ENCODE measurements at places on chromosomes 11 and 22.

DNA sequence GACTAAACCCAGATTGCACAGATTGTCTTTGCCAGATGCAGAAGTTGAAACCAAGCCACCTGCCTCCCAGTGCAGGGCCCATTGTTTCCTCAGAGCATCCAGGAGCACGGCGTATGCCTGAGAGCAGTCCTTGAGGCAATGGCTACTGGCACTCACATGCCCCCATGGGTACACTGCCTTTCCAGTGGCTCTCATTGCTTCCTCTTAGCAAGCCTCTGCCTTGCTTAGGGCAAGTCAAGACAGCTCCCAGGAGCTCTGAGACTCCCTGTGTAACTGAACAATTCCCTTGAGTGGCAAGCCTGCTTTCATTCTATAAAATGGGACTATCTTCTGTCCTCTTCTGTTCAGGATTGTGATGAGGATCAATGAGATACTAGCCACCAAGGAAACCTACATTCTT lies 4.1 kb downstream of the SYTL2 start:
- no peak for DNase-seq

GRCh38 chr11:44049832-44050231 lies 2.1 kb downstream of the ACCSL start:
- no peak for DNase-seq

- no peak for DNase-seq
These were observed 804 bp downstream of the CCDC134 start for GRCh38 chr22:41801147-41801819.

GRCh38 chr11:121651257-121651605 lies 198.5 kb upstream of the SORL1-AS1 start:
- no peak for DNase-seq

DNA sequence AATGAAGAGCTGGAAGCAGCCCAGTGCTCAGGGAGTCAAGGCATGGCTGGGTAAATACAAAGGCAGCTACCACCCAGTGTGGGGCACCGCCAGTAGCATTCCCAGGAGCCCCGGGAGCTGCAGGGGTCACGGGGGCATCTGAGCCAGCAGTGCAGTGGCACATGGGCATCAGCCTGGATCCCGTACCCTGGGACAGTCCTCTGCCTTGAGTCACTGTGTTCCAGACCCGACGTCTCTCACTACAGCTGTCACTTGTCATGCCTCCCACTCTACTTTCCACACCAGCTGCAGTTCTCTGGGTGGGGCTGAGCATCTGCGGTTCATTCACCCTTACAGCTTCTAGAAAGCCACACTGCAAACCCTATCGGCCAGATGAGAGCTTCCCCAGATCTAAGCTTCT lies 29.6 kb downstream of the DHCR7 start:
- DNase-seq: no peak

DNA sequence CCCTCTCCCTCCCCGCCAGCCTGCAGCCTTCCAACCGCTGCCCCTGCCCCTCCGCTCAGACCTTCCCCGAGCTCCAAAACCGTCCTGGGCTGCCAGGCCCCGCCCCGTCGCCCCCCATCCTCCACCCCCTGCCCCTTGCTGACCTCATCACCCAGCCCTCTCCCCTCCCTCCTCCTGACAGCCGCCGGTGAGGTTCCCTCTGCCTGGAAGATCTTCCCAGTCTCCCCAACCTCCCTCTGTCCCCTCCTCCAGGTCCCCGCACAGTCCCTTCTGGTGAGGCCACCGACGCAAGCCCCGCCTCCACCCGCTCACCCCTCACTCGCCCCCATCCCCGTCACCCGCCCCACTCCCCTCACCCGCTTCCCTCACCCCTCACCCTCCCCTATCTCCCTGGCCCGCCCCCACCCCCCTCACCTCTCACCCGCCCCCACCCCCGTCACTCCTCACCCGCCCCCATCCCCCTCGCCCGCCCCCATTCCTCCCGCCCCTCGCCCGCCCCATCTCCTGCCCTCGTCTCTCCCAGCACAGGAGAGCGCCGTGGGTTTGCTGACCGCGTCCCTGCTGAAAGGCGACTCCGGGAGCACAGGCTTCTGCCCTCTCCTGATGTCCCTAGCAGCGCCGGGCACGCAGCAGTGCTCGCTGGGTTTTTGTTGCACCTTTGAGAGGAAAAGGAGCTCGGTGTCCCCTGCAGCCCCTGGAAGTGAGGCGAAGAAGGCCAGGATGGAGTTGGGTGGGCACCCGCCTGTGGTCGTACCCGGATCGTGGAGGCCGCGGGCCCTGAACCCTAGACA lies 16.4 kb upstream of the UPK3A start:
- DNase-seq: peak; percentile 95

DNA sequence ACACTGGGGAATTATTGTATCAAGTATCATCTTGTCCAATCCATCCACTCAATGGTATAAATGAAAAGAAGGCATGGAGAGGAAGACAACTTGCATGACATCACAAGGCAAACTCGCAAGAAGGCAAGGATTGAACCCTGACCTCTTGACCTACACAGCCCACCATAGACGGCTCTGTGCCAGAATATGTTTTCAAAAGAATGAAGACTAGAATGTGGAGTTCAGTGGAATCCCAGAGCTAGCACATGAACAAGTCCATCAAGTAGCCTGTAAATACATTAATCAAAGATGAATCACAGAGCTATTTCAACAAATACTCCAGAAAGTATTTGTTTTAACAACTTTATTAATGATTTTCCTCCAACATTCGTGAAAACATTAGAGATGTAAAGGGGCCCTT lies 189.7 kb downstream of the GUCY1A2 start:
- DNase-seq: no peak

DNA sequence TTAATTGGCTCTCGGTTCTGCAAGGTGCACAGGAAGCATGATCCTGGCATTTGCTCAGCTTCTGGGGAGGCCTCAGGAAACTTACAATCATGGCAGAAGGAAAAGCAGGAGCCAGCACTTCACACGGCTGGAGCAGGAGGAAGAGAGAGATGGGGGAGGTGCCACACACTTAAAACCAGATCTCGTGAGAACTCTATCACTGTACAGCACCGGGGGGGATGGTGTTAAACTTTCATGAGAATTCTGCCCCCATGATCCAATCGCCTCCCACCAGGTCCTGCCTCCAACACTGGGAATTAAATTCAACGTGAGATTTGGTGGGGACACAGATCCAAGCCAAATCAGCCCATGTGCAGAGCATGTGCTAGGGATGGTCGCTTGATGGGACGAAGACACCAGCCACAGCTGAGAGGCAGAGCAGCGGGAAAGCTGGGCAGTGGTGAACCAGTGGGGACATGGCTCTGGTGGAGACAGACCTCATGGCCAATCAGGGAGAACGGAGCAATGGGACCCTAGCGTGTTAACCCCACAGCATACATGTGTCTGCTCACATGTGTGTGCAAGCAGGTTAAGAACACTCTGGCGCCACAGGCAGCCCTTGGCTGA lies 6.2 kb downstream of the TANGO2 start:
- DNase-seq: no peak

- DNase-seq: no peak
These were observed 80.3 kb downstream of the DDIAS start for GRCh38 chr11:82981852-82982251.

- DNase-seq: no peak
These were observed 432.1 kb downstream of the BRD1 start for GRCh38 chr22:49395617-49396016.

DNA sequence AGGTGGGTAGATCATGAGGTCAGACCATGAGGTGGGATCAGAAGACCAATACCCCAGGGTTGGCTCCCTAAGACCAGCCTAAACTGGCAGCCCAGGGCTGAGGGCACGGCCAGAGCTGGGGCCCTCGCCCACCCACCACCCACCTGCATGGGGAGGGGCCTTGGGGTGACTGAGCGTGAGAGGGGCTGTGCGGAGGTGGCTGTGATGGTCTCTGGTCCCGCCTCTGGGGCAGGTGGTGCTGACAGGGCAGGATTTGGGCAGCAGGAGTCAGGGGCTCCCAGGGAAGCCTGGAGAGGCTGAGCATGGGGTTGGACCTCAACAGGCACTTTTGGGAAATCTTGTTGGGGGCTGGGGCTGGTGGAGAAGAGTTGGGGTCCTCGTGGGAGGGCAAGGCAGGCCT lies 39.8 kb upstream of the MUC5AC start:
- no peak for DNase-seq

- DNase-seq: peak; percentile 85
These were observed 9.1 kb upstream of the CLCF1 start for GRCh38 chr11:67382276-67383136.

GRCh38 chr11:45444796-45445195 lies 158.7 kb upstream of the SYT13 start:
- no peak for DNase-seq

GRCh38 chr22:21760640-21761039 lies 25.0 kb upstream of the YPEL1 start:
- DNase-seq: no peak

- no peak for DNase-seq
These were observed 66.5 kb upstream of the POU2AF1 start for GRCh38 chr11:111445586-111445985.

- no peak for DNase-seq
These were observed 50.5 kb upstream of the FDX1 start for GRCh38 chr11:110379261-110379660.

DNA sequence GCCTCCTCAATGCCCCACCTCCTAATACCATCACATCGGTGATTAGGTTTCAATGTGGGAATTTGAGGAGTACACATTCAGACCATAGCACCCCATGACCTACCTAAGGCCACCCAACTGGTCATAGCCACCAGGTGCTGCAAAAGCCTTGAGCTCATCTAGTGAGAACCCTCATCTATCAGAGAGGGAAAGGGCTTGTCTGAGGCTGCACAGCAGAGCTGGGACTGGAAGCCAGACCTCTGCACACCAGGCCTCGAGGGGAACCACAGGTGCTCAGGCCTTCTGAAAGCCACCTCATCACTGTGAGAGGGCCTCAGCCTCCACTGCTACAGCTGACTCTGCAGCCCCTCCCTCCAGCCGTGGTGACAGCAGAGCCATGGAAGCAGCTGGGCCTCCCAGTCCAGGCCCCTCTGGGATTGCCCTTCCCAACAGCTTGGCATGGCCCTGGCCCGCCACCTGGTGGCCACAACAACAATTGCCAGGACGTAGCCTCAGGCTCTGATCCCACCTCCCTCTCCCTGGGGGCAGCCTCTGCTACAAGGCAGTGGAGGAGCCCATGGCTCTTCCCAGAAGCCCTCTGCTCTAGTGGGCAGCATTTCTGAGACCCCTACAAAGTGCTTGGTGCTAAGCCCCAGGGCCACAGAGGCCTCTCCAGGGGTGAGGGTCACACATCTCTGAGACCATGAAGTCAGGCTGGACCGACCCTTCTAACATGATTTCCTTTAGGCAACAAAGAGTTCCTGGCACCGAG lies 41.0 kb upstream of the PRDM11 start:
- DNase-seq: peak; percentile 93

DNA sequence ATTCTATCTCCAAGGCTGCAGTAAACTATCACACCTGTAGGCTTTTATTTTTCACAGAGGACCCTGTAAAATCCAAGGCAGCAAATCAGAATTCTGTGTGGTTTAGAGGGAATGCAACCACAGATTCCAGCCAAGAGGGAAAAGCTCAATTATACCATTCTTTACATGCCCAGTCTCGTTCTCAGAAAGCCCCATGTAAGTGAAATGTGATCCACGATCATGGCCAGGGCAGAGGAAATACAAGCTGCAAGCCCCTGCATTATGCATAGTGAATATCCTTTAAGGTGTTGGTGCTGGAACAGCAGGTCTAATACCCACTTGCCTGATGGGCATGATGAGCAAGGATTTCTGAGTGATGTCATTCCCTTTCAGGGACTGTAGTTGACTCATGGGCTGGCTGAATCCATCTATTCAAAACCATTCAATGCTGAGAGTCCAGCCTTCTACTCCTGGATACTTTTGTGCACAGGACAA lies 198.7 kb upstream of the MTMR2 start:
- no peak for DNase-seq

DNA sequence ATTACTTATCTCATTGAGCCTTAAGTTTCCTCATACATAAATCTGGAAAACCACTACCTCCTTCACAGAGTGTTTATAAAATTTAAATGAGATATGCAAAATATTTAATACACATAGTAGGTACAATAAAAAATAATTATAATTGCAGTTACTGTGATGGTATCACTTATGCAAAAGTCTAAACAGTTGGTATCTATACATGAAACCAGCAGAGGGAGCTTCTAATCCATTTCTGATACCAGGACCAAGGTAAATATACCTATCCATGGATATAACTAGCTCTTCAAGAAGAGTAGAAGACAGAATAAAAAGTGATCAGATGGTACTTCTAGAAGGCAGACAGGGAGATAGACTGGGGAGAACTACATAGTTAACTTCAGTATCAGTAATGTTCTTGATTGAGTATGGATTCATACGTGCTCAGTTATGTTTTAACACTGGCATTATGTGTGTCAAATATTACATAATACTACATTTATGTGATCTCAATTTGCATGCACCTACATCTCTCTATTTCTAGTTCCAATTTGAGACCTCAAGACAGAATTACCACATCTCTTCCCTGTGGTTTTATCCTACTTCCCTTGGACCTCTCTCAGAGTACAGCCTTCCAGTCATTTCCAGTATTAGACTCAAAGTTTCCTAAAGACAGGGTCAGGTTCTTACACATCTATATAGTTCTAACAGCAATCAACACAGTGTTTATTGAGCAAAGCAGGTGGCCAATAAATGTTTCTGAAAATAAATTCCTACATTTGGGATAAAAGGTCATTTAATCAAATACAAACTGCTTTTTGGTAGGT lies 13.7 kb upstream of the TSG101 start:
- peak; percentile 48 for DNase-seq

- no peak for DNase-seq
These were observed at the start of gene SEC14L3 for GRCh38 chr22:30471616-30472318. Gene SEC14L3 (minus strand): TSS chr22:30472017. CDS start chr22:30471958, 59 bp downstream.

- no peak for DNase-seq
These were observed 331.8 kb upstream of the B3GAT1 start for GRCh38 chr11:134743820-134744195.

- DNase-seq: no peak
These were observed 9.9 kb downstream of the LSP1 start for GRCh38 chr11:1862588-1863351.

DNA sequence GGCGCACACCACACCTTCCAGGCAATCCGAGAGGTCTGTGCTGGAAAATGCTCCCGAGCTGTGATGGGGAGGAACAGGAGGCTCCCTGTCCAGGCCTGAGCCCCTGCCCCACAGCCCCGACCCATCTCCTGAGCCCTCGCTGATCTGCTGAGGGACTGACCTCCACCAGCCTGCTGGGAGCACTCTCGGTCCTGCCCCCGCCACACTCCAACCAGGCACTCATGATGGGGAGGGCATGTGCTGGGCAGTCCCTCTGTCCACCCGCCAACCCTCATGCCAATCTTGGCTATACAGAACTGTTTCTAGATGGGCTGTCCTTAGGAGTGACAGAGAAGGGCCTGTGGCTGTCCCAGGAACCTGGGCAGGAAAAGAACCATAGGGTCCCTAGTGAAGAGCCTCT lies 70.8 kb downstream of the TRMU start:
- DNase-seq: no peak

- peak; percentile 70 for DNase-seq
These were observed 5.8 kb downstream of the TSPAN4 start for GRCh38 chr11:848380-848931.

DNA sequence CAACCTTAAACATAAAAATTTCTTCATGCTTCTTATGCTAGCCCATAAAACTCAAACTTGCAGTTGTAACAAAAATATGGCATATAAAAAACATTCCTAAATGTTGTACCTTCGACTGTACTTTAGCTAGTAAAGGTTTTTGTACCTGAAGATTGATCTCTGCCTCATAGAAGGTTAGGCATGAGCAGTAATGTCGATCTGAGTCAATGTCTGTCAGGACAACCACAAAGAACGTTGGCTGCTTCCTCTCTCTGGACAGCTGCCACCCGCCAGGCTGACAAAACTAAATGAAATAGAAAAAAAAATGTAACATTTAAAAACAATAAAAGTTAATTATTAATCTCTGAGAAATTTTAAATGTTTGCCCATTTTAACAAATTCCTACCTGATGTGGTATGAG lies 251.3 kb downstream of the SBF2 start:
- DNase-seq: no peak

- DNase-seq: no peak
These were observed 148.9 kb downstream of the NECTIN1 start for GRCh38 chr11:119580081-119580480.

Data from GM23338 (cell line).